ENCODE measurements at places on chromosomes 5 and 9.

GRCh38 chr9:104227108-104227507, 133.0 kb downstream of the SMC2 start:
- no peak for DNase-seq

DNA sequence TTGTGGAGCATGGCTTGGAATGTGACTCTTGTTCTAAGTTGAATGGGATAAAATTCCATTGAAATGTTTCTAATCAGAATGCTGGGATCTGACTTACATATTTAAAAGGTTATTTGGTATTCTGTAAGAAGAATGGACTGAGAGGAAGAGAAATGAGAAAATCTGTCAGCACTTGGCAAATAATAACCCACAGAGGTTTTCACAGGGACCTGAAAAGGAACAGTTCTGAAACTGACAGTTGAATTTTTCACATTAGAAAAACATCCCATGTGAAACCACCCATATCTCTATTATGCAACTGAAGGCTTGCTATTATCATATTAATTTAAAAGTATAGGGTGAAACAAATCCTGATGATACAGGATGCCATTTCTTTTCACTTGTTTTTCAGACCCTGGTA, 302.7 kb downstream of the EPB41L4A start:
- no peak for DNase-seq

DNA sequence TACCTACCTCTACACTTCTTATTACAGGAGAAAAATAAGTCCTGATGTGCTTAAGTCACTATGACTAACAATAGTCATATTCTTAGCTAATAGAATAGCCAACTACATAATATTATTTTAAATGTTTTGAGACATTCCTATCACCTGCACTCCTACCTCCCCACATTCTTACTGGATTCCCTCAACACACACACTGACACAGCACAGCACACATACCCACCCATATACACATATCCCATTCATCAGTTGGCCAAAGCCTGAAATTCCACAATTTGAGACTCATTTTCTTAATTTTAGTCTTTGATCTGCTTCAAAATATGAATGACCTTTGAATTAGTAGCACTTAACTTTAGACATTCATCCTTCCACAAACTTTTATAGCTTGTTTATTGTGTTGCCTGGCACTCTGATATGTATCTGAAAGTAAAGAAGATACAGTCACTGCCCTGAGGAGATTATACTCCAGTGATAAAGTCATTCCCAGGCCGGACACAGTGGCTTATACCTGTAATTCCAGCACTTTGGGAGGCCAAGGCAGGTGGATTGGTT, 168.3 kb upstream of the RASA1 start:
- DNase-seq: no peak

GRCh38 chr5:16457853-16458252, 7.7 kb downstream of the ZNF622 start:
- no peak for DNase-seq

- DNase-seq: no peak
Measured at GRCh38 chr5:33639474-33639873, 198.7 kb downstream of the TARS1 start.

GRCh38 chr9:19181561-19181960, 48.9 kb upstream of the DENND4C start:
- no peak for DNase-seq

DNA sequence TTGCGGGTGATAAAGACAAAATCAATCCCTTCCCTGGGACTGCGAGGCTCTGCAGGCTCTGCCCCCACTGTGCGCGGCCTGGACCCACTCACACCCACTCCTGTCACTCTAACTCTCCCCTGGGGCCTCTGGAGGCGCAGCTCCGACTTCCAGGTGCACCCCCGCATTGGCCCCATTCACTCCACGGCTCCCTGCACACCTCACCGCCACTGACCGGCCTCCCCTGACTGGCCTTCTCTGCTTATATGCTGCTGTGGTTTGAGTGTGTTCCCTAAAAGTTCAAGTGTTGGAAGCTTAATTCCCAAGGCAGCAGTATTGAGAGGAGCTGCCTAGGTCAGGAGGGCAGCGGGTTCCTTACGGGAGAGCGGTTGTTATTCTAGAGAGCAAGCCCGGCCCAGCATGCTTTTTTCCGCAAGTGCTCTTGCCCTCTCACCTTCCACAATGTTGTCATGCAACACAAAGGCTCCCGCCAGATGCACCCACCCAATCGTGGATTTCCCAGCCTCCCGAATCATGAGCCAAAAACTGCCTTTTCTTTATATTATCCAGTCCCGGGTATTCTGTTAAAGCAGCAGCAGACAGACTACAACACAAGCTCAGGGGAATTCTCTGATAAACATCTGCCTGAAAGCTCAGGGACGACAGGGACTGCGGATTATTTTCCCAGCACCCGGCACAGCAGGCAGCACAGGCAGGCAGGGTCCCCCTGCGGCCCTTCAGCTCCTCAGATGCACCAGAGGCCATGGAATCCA, 73.5 kb upstream of the LRRTM2 start:
- no peak for DNase-seq

DNA sequence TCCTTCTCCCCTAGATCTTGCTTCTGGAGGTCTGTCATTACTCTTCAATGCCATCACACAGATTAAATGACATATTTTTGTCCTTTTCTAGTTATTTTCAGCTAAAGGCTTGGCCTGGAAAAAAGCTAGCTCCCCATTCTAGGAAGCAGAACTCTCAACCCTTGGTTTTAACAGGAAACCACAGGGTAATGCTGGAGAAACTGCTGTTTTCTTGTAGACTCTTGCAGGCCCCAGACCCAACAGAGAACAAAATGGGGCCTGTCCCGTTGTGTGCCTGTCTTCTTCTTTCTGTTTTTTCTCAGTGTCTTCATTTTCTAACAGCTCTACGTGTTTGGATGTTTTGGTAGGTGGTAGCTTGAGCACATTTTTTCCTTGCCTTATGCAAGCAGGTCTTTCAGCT, 21.5 kb downstream of the DCANP1 start:
- DNase-seq: no peak

DNA sequence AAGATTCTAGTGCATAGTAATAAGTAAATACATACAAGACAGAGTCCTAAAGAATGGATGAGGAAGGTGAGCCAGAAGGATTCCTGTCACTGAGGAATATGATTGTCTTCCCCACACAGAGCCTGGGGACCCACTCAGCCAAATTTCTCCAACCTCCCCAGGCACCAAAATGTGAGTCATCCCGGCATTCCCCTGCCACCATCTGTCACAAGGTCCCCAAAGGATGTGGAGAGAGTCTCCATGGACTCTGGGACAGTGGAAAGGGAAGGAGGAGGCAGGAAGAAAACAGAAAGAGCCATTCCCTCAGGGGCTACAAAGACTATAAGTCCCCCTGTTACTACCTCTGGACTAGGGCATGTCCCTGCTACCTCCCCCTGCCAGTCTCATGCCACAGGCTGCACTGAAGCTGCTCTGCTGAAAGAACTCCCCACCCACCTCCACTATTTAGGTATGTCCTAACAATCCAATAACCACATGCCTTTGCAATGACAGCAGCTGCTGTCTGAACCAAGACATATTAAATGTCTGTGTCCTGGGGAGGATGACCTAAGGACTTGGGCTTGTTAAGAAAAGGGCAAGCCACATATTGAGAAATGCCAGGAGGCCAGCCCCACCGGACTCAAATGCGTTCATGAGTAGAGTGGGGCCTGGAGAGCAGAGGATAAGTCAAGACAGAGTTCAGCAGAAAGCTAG, 10.7 kb upstream of the OR5C1 start:
- no peak for DNase-seq

DNA sequence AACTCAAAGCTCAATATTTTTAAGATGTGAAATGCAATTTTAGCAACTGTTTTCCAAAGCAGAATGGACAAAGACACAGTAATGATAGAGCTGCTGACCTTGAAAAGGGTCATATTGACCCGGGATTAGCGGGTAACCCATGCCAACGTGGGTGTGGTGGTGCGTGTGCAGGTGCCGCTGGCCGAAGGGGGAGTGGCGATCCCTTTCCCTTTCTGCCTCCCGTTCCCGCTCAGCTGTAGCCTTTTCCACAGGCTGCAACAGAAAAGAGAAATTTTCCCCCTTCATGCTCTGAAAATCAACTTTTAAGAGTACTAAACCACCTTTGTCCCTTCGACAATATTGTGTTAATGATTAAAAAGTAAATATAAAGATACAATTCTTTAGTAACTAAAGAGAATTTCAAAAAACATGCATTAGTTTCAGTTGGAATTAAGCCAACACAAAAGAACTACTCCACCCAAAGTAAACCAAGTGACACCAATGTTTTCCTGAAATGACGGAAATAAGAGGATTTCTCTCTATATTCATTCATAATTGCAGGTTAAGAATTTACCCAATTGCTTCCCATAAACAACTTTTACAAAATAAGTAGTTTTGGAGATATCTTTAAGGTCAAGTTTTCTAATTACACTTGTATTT, 105.2 kb downstream of the ZNF608 start:
- no peak for DNase-seq

GRCh38 chr5:151591144-151591819, at the start of gene FAT2:
TSS of gene FAT2 (minus strand) at chr5:151591331. CDS start at chr5:151568931, 22,400 bp downstream.
- no peak for DNase-seq

GRCh38 chr9:79694676-79695400, 123.1 kb downstream of the TLE4 start:
- DNase-seq: no peak

DNA sequence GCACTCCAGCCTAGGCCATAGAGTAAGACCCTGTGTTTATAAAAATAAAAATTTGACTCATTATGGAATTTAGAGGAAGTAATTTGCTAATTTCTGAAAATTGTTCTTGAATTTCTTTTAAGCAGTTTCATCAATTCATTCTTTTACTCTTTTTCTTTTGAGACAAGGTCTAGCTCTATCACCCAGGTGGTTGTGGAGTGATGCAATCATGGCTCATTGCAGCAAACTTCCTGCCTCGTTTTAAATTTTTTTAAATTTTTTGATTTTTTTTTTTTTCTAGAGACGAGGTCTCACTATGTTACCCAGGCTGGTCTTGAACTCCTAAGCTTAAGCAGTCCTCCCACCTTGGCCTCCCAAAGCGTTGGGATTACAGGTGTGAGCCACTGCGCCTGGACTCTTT, 3.1 kb upstream of the CAMLG start:
- DNase-seq: no peak

- DNase-seq: no peak
Measured at GRCh38 chr5:117800261-117800660, 1188.1 kb downstream of the DTWD2 start.

Measured in activated naive CD4-positive, alpha-beta T cell treated with anti-CD3 and anti-CD28 coated beads, Interleukin-2, amount 50 U/mL, for 72 hours (primary cell).